Activated T-cell treated with anti-CD3 and anti-CD28 coated beads for 48 hours (primary cell): ENCODE measurements at places on chromosomes 12 and 14.

DNA sequence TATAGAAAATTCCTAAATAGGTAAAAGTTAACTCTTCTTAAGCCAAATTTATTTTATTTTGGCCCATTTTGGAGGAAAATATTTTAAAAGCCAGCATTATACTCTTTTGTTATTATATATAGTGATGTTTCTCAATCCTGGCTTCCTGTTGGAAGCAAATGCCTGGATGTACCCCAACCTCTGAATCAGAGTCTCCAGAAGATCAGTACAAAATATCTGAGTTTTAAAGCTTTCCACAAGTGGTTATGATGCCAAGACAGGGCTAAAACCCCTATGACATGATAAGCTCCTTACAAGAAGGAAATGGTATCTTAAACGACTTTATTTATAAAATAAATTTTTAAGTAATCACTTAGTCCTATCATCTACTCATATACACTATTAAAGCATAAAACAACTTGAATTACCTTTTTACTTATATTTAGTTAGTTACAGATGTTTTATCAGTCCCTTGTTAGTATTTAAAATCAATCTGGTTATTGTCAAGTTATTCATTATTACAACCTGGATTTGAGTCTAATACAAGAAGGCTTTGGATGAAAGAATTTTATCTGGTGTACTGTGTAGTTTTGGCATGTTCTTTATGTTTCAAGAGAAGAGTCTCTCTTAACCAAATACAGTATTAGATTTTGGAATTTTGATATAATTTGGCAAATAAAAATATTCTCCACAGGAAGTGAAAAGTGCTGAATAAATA is 238.1 kb downstream of the SLC2A13 start:
- DNase-seq: no peak

DNA sequence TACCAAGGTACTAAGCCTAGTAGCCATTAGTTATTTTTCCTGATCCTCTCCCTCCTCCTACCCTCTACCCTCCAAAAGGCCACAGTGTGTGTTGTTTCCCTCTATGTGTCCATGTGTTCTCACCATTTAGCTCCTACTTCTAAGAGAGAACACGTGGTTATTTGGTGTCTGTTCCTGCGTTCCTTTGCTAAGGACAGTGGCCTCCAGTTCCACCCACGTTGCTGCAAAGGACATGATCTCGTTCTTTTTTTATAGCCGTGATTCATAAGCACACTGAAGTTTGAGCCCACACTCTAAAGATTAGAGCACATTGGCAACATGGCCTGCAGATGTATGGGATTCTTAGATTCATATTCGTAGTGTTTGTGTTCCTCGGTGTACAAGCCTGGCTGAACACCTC is 8.1 kb upstream of the STX2 start:
- no peak for DNase-seq

- no peak for DNase-seq
Measured at GRCh38 chr12:57766464-57767304, at the start of gene CYP27B1. Gene CYP27B1, minus strand, starts transcription at chr12:57767078. Its CDS starts 37 bp downstream, at chr12:57767041.

DNA sequence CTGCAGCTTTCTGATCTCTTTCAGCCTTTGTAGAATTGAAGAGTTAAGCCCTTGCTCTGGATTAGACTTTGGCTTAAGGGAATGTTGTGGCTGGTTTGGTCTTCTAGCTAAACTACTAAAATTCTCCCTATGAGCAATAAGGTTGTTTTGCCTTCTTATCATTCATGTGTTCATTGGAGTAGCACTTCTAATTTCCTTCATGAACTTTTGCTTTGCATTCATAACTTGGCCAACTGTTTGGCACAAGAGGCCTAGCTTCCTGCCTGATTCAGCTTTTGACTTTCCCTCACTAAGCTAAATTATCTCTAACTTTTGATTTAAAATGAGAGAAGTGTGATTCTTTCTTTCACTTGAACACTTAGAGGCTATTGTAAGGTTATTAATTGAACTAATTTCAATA is 384.3 kb downstream of the RAD51B start:
- DNase-seq: no peak

DNA sequence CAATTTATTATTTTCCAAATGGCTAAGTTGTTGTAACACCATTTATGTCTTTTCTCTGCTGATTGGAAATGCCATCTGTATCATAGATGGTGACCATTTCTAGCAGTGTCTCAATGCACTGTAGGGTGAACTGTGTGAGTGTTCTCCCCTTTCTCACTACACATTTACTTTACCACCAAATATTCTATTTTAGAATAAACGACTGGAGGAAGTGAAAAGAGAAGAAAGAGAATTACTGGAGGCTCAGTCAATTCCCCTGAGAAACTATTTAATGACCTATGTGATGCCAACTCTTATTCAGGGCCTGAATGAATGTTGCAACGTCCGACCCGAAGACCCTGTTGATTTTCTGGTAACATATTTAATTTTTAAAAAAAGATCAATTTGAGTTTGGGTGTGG is 15.5 kb upstream of the PAPOLA start:
- DNase-seq: no peak

DNA sequence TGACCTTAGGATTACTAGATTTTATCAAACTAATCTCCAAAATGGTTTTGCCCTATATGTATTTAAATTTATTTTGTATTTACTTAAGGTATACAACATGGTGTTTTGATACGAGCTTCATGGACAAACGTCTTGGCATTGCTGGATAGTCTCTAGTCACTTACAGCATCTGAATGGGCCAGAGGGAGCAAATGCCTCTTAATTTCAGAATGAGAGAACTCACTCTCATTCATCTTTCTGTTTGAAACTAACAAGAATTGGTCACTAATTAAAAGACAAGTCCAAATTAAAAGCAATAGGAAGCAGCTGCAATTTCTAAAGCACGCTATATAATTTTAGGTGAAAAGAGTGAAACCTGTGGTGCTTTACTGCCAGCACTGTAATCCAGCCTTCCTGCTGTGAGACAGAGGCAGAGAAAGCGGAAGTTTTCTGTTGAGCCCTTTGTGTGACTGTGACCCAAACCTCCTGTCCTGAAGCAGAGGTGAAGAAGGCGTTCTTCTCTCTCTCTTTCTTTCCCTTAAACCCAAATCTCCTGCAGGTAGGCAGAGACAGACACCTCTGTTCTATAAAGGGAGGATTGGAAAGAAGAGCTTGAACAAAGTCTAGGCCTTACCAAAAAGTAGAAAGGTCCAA is 184.6 kb upstream of the NAV3 start:
- DNase-seq: no peak
